ENCODE measurements at places on chromosomes 6 and 20.

- no peak for DNase-seq
Observed at GRCh38 chr6:134774201-134774638, 175.7 kb downstream of the ALDH8A1 start.

DNA sequence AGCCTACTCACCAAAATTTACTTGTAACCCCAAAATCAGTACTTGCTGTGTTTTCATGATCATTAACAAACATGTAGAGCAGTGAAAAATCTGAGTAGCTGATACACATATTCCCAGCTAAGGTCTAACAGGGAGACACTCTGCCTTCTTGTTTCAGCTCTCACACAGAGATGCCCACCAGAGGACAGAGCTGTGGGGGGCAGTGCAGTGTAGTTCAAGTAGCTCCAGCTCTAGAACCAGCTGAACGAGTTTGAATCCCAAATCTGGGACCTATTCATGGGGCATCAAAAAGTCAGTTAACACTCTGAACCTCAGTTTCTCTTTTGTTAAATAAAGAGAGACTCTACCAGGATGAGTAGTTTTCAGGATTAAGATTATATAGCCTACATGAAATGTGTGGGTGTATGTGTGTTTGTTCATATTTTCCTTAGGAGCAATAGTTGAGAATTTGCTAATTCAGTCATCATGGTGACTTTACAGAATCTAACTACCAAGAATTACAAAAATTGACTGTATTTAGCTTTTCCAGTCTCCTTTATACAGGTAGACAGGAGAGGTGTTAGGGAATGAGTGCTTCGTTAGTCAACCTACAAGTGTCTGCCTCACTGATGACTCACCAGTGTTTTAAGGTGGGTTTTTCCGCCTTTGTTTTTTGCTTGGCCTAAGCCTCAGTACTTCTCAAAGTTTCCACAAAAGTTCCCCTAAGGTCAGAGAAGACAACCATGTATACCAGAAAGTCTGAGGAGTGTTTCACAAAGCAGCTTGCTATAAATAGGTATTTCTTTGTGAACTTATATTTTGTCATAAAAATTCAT lies 164.0 kb upstream of the RUNX2 start:
- DNase-seq: no peak

DNA sequence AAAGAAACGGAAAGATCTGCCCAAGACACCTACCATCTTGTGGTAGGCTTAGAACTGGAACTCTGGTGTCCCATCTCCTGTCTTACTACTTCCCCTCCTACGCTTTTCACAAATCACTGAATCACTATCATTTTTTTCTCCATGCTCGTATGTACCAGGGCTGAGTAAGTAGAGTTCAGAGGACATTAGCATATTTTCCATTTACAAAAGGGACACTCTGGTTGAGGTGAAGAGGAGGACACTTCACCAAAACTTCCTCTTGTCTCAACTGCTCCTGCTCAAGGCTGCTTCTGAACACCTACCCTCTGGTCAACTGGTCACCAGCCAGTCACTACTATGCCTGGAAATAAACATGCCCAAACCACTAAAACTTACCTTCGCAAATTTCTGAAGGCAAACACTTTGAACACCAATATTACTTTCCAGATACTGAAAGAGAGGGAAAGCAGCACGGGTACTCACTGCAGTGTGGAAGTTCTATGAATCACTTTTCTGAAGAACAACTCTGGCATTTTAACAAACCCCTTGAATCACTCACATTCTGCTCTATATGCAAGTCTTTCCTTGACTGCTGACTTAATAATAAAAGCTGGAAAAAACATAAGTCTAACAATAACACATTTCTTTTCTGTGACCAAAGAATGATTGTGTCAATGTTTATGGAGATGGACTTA lies 123.3 kb downstream of the INSM1 start:
- no peak for DNase-seq

- DNase-seq: no peak
Observed at GRCh38 chr20:48336597-48336996, 491.2 kb downstream of the PREX1 start.

- DNase-seq: no peak
Observed at GRCh38 chr6:50890579-50890978, 71.9 kb downstream of the TFAP2B start.

- DNase-seq: no peak
Observed at GRCh38 chr20:25282796-25283195, 34.9 kb downstream of the PYGB start.

GRCh38 chr20:2986466-2986865 lies 57.0 kb upstream of the GNRH2 start:
- no peak for DNase-seq

All from NCI-H2029 (cell line).